ENCODE measurements at places on chromosomes 16 and 17.

DNA sequence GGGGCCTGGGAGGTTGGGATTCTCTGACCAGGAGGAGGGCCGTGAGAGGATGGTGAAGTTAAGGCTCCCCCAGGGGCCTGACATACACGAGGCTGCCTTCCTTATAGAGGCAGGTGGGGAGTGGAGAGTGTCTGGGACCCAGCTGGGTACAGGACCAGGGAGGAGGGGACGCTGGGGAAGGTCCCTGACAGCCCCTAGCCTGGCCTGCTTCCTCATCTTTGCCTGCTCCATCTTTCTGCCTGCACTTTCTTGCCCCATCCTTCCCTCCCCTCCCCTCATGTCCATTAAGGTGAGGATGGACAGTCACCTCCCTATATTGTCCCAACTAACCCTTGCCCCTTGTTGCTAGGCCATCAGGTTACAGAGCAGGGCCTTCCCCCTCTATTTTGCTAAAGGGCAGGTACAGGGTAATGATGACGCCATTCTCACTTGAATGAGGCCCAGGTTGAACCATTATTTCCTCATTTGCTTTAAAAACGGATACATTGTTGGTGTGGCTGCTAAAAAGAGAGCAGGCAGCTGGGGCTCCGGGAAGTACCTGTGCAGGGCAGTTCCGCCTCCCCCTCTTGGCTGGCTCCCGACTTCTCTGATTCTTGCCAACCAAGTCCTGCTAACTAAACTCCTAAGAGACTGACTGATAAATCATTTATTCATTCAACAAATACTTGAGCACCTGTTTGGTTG is 1.3 kb downstream of the C17orf99 start:
- no peak for DNase-seq

- DNase-seq: no peak
These were observed 80.4 kb downstream of the ENGASE start for GRCh38 chr17:79154951-79155585.

DNA sequence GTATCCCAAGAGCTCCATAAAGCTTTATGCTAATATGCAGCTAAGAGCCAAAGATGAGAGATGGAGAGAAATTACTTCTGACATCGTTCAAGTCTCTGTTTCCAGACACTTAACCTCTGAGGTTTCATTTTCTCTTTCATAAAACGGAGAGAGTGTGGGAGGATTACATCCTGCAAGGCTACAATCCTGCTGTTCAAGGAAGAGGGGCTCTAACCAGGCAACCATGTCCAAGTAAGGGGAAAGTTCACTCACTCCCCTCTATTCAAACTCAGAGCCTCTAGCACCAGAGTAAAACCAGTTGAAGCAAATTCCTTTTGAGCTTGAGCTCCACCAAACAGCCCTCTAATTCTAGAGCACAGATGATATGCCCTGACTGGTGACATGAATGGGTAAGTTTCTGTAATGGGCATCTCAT is 397.4 kb downstream of the NPIPA8 start:
- DNase-seq: no peak

DNA sequence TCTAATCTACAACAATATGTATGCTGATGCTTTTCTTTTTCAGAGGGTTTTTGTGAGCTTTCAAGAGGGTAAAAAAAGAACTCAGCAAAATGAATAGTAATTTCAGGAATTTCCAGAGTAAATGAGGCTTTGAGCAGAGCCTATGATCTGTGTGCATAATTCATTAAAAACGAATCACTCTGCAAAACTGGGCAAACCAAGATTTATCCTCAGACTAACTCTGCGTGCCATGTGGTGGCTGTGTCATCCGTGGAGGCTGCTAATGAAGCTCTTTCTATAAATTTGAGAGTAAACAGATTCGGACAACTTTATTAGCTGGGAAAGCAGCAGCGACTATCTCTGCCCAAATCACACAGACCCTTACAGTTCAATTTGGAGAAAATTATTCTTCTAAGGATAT is 83.8 kb downstream of the FOXL1 start:
- DNase-seq: no peak

DNA sequence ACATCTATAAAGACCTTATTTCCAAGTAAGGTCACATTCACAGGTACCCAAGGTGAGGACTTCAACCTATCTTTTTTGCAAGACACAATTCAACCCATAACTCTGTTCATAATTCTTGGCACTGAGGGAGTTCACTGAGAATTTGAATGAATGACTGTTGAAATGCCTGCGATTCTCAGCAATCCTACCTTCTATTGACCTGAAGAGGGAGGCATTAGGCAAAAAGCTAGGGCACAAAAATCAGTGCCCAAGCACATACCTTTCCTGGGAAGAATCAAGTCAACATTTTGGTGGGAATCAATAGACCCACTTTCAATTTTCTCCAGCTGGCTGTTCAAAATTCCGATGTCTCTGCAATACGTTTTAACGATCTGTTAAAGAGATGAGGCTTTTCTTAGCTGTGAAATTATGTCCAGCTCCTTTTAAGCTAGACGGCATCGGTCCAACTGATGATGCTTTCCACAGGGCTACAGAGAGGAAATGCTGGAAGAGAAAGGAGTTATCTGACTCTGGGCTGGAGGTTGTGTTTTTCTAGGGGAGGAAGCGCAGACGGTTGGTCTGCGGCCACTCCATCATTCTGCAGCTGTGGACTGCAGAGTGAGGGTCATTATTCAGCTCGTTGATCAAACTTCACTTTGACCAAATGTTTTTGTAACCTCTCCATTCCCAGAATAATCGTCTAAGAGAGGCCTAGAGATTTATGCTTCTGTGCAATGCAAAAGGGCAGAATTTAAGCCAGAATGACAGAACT is 25.2 kb downstream of the BCO1 start:
- DNase-seq: no peak

Measured in non-pigmented ciliary epithelial cell (primary cell).